Lower lobe of right lung (tissue), 2 donors: ENCODE measurements at places on chromosomes 5 and 9. TPM values are rescaled to one million over a fixed set of nuclear protein-coding genes. Genes with fewer than 3 reads are reported as not detected.

The FAM169A gene
- total RNA-seq: 1.1 TPM

GRCh38 chr5:10243660-10244240 is 5.9 kb downstream of the ATPSCKMT start:
- peaks cover 3% of the 10 kb centered on the region for H3K36me3 ChIP-seq
- no peak overlapping the region for H3K4me3 ChIP-seq

The TNIP1 gene
- 99.6 TPM for total RNA-seq

DNA sequence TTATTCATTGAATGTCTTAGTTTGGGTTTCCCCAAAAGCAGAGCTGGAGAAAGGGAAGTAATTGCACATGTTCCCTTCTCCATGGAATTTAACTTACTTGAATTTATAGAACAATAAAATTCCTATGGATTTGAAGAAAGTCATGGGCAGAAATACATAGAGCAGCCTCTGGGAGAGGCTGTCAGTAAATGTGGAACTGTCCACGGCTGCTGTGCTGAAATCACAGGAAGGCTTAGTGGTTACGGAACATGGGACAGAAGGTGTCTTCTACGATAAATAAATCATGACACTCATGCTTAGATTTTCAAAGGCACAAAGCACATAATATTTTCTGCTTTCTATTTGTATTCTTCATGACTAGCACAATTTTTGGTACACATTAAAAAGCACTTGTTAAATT is 440.6 kb upstream of the IZUMO3 start:
- H3K4me3 ChIP-seq: no peak overlapping the region
- no peak overlapping the region for H3K27ac ChIP-seq
- no peaks in the 10 kb centered on the region for H3K27me3 ChIP-seq
- no peaks in the 10 kb centered on the region for H3K36me3 ChIP-seq

The GLRX gene
- total RNA-seq: 115 TPM

GRCh38 chr9:78406933-78407332 is 110.0 kb downstream of the PSAT1 start:
- H3K4me1 ChIP-seq: no peaks in the 10 kb centered on the region
- H3K27me3 ChIP-seq: no peaks in the 10 kb centered on the region
- no peak overlapping the region for H3K27ac ChIP-seq
- DNase-seq: peak; percentile 51
- H3K36me3 ChIP-seq: no peaks in the 10 kb centered on the region
- H3K4me3 ChIP-seq: no peak overlapping the region

- no peak overlapping the region for H3K4me3 ChIP-seq
- no peak for DNase-seq
- no peak overlapping the region for H3K27ac ChIP-seq
- H3K36me3 ChIP-seq: no peaks in the 10 kb centered on the region
- no peaks in the 10 kb centered on the region for H3K4me1 ChIP-seq
- H3K27me3 ChIP-seq: no peaks in the 10 kb centered on the region
These were observed 22.2 kb upstream of the GNPDA1 start for GRCh38 chr5:142034994-142035393.

DNA sequence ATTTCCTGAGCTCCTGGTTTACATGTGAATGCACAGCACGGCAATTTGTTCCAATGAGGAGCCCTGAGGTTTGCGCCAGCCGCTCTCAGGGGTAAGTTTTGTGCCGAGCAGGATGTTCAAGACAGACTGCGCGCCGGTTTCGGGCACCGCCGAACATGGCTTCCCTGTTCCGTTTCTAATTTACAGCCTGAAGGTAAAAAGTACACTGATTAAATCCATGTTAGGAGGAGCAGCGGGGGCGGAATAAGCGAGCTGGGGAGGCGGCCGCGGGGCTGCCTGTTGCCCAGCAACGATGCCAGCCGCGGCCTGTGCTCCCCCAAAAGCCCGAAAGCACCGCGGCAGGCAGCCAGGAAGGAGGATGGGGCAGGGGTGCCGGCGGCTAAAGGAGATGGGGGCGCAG is 6.4 kb downstream of the SOWAHA start:
- no peak overlapping the region for H3K27ac ChIP-seq
- H3K27me3 ChIP-seq: peaks cover 13% of the 10 kb centered on the region
- H3K4me3 ChIP-seq: no peak overlapping the region
- DNase-seq: no peak
- peaks cover 11% of the 10 kb centered on the region for H3K36me3 ChIP-seq

The SMIM15 gene
- total RNA-seq: 55.9 TPM

The SLU7 gene
- total RNA-seq: 55.1 TPM

GRCh38 chr5:68240202-68240601 is 24.6 kb downstream of the PIK3R1 start:
- no peak for DNase-seq
- no peak overlapping the region for H3K4me3 ChIP-seq
- H3K36me3 ChIP-seq: no peaks in the 10 kb centered on the region
- H3K27me3 ChIP-seq: no peaks in the 10 kb centered on the region
- H3K27ac ChIP-seq: peak overlapping the region; percentile 31

The BTNL8 gene
- total RNA-seq: 5.3 TPM

DNA sequence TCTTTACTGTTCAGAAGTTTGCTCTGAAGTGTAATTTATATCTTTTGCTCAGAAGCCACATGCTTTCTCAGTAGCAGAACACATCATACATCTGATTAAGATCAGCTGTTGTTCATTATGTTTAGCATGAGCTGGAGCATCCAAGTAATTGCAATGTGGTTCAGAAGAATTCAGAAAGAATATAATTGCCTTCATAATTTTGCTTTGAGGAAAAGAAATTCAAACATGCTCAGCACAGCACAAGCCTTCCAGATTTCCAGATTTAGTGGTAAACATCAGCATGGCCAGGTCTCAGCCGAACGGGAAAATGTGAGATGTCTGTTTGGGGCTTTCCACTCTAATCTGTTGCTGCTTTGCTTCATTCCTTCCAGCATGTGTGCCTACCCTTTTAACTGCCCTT is 65.9 kb downstream of the ITGA1 start:
- H3K27me3 ChIP-seq: no peaks in the 10 kb centered on the region
- DNase-seq: no peak
- H3K4me1 ChIP-seq: peaks cover 14% of the 10 kb centered on the region
- H3K36me3 ChIP-seq: no peaks in the 10 kb centered on the region
- H3K4me3 ChIP-seq: no peak overlapping the region

The ADAMTSL1 gene
- total RNA-seq: 3.7 TPM

- H3K4me1 ChIP-seq: peaks cover 10% of the 10 kb centered on the region
- no peak for DNase-seq
- no peaks in the 10 kb centered on the region for H3K27me3 ChIP-seq
- H3K4me3 ChIP-seq: peak overlapping the region; percentile 23
- H3K36me3 ChIP-seq: no peaks in the 10 kb centered on the region
These were observed 11.5 kb upstream of the FAF2 start for GRCh38 chr5:176436656-176437055.

GRCh38 chr5:132086277-132086794 is 12.7 kb downstream of the CSF2 start:
- DNase-seq: no peak
- no peaks in the 10 kb centered on the region for H3K27me3 ChIP-seq
- peaks cover 18% of the 10 kb centered on the region for H3K4me1 ChIP-seq

The NSA2 gene
- 51.7 TPM for total RNA-seq

The IL13 gene
- total RNA-seq: not detected

- no peaks in the 10 kb centered on the region for H3K36me3 ChIP-seq
- DNase-seq: no peak
- no peaks in the 10 kb centered on the region for H3K27me3 ChIP-seq
These were observed 11.1 kb upstream of the RALGDS start for GRCh38 chr9:133132174-133132573.

DNA sequence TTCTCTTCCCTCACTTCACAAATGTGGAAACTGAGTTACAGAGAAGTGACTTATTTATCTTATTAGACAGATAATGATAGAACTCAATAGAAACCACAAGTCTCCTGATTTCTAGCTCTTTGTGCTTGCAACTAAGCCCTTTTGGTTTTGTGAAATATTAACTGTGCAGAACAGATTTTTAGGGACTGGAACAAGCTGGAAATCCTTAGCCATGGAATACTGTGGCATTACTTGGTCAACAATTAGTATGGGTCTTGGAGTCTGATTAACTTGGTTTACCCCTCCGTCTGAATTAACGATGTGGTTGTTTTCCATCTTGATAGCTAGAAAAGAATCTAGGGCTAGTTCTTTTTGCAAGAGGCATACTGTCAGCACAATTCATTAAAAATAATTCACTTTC is 584 bp upstream of the KLF9 start:
- no peaks in the 10 kb centered on the region for H3K36me3 ChIP-seq
- peaks cover 50% of the 10 kb centered on the region for H3K4me1 ChIP-seq
- no peak for DNase-seq
- peak overlapping the region; percentile 75 for H3K4me3 ChIP-seq

The INSL6 gene
- total RNA-seq: not detected

The KIF4B gene
- not detected for total RNA-seq

DNA sequence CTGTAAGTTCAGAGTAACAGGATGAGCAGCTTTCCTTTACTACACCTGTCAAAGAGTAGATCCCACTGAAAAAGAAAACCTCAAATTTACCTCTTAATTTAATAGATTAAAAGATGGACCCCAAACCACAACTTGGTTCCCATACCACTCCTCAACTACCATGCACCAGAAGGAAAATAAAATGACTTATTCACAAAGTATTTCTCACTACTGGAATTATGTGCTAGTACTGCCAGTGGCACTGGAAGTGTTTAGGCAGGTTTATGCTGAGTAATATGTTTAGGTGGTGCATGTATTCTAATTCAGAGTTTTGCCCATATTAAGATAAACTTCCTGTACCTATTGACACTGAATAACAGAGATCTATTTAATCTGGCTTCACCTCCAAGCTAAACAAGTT is 6.6 kb downstream of the PLK2 start:
- no peaks in the 10 kb centered on the region for H3K27me3 ChIP-seq
- H3K4me3 ChIP-seq: peak overlapping the region; percentile 4
- no peak overlapping the region for H3K27ac ChIP-seq
- H3K36me3 ChIP-seq: peaks cover 44% of the 10 kb centered on the region
- peaks cover 18% of the 10 kb centered on the region for H3K4me1 ChIP-seq

The NUDT12 gene
- total RNA-seq: 11.8 TPM

GRCh38 chr5:56664025-56664424 is 151.3 kb upstream of the MAP3K1 start:
- no peaks in the 10 kb centered on the region for H3K4me1 ChIP-seq
- no peak overlapping the region for H3K4me3 ChIP-seq
- no peaks in the 10 kb centered on the region for H3K36me3 ChIP-seq
- DNase-seq: no peak
- H3K27ac ChIP-seq: no peak overlapping the region
- no peaks in the 10 kb centered on the region for H3K27me3 ChIP-seq

- peaks cover 10% of the 10 kb centered on the region for H3K4me1 ChIP-seq
- no peak overlapping the region for H3K27ac ChIP-seq
- H3K27me3 ChIP-seq: no peaks in the 10 kb centered on the region
- no peaks in the 10 kb centered on the region for H3K36me3 ChIP-seq
These were observed 11.0 kb upstream of the GNPDA1 start for GRCh38 chr5:142023836-142024235.

DNA sequence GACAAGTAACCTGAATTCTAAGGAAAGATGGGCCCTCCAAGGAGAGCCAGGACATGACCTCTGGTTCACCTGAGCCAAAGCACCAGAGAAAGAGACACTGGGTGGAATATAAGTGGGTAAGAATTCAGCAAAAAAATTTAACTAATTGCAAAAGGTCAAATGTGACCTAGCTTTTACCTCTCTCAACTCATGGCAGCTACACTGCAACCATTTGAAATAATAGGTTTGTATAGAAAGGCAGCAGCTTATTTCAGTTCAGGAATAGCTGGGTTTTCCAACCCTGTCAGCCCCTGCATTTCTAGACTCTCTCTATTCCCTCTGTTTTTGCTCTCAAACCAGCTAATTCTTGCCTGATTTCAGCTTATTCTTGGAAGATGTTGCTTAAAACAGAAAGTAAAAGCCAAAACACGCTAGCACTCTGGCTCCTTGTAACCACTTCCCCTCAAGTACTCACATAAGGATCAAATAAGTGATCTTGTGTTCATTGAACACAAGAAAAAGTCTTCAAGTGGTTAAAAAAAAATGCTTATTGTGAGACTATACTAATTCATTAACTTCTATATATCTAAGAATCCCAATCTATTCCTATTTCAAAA is 101.1 kb upstream of the NR4A3 start:
- no peaks in the 10 kb centered on the region for H3K27me3 ChIP-seq
- peak overlapping the region; percentile 37 for H3K4me3 ChIP-seq
- DNase-seq: no peak

The PCDHGB2 gene
- 3.7 TPM for total RNA-seq

DNA sequence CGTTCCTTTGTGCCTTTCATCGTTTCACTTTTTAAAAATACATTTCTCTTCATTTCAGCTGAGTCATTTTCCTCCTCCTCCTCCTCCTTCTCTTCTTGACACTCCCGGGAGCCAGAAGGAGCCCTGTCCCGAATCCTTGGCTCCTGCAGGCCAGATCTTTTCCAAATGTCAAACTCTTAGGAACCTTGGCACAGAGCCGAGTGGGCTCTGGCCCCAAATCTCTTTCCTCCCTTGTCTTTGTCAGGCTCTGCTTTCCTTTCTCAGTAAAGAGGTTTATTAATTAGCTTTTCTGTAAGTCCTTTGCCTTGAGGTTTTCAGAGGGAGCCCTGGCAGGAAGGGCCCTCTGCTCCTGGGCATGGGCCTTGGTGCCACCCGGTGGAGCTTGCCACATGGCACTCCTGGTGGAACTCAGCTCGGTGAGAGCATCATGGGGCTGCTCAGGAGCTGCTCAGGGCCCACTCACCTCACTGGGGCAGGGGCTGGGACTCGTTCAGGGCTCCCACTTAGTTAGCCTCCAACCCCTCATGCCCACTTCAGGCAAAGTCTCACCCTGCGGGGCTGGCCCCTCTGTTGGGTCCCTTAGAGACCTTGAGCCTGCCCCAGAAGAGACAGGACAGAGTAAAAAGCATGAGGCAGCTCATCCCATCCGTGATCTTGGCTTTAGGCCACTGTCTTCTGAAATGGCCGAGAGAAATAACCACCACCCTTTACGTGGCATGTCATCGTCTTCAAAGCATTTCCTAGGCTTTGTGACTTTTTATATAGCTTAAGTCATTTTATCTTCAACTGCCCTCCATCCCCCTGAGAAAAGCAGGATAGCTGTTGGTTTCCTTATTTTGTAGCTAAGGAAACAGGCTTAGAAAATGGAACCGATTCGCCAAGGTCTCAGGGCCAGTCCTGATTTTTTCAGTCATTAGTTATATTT is 17.1 kb downstream of the STC2 start:
- no peaks in the 10 kb centered on the region for H3K36me3 ChIP-seq
- H3K27me3 ChIP-seq: peaks cover 10% of the 10 kb centered on the region
- peaks cover 18% of the 10 kb centered on the region for H3K4me1 ChIP-seq
- no peak overlapping the region for H3K4me3 ChIP-seq

The TAF11L5 gene
- total RNA-seq: not detected

The UBLCP1 gene
- total RNA-seq: 28.9 TPM

GRCh38 chr9:112819635-112820496 is 69.3 kb downstream of the SNX30 start:
- no peak overlapping the region for H3K27ac ChIP-seq
- peaks cover 23% of the 10 kb centered on the region for H3K4me1 ChIP-seq
- DNase-seq: no peak
- peaks cover 26% of the 10 kb centered on the region for H3K36me3 ChIP-seq
- H3K4me3 ChIP-seq: no peak overlapping the region
- H3K27me3 ChIP-seq: no peaks in the 10 kb centered on the region

The PCA3 gene
- not detected for total RNA-seq

GRCh38 chr9:75046725-75047345 is 18.7 kb upstream of the CARNMT1 start:
- DNase-seq: no peak
- no peaks in the 10 kb centered on the region for H3K36me3 ChIP-seq
- H3K4me1 ChIP-seq: no peaks in the 10 kb centered on the region
